ENCODE measurements at places on chromosomes 4 and X.

DNA sequence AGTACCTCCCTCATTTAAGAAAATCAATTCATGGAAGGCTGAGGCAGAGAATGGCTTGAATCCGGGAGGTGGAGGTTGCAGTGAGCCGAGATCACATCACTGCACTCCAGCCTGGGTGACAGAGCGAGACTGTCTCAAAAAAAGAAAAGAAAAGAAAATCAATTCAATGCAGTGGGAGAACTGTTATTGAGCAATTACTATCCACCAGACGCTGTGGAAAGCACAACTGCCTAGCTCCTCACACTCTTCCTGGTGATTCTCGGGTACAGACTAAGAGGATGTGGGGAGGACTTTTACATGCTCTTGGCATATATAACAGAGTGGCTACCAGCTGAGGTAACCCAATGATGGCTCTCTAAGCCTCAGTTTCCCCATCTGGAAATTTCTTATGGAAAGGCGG is 2.7 kb upstream of the TMSB4X start:
- DNase-seq: no peak

GRCh38 chr4:76897536-76898384 is at the start of gene SOWAHB:
Gene SOWAHB (minus strand): TSS chr4:76898144. CDS start chr4:76897849, 295 bp downstream.
- no peak for DNase-seq

DNA sequence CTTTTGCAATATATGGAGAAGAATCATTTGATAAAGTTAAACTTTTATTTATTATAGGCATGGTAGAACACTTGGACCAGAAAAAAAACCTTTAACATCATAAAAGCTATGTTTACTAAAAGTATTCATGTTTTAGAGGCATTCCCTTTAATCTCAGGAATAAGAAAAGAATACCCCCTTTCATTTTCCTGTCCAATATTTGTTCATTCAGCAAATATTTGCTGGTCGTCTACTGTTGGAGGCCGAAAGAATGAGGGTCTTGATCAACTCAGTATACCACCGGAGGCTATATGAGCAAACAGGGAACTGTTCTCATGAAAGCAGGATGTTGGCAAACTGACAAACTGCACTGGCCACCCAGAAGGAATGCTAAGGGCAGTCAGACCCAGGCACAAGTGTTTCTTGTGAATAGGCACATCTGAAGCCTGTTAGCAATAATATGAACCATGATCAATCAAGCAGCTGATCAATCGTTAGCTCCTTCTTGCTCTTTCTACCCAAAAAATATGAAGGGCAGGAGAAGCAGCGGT is 480.8 kb upstream of the FAT1 start:
- no peak for DNase-seq

- DNase-seq: no peak
Observed at GRCh38 chrX:102959471-102959870, 22.4 kb downstream of the RAB40AL start.

DNA sequence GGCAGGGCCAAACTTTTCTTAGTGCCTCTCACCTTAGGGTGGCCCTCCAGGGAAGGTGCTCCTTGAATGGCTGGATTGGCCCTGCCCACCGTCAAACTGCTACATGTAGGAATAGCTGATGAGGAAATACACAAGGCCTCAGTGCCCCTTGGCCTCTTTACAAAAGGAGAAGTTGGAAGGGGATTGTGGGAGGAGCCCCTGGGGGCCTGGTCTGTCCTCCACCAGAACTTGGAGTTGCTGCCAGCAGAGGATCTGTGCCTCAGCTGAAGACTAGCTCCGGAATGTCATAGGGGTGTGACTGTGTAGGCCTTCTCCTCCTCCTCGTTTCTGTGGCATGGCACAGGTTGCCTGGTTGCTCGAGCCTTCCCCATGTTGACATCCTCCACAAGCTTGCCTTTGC is 142.7 kb downstream of the AMMECR1 start:
- no peak for DNase-seq

GRCh38 chr4:87982036-87982435 is 6.5 kb downstream of the SPP1 start:
- no peak for DNase-seq

GRCh38 chr4:175834312-175834672 is 22.2 kb upstream of the GPM6A start:
- DNase-seq: no peak

- DNase-seq: no peak
Observed at GRCh38 chr4:82913305-82913704, 12.8 kb downstream of the THAP9 start.

DNA sequence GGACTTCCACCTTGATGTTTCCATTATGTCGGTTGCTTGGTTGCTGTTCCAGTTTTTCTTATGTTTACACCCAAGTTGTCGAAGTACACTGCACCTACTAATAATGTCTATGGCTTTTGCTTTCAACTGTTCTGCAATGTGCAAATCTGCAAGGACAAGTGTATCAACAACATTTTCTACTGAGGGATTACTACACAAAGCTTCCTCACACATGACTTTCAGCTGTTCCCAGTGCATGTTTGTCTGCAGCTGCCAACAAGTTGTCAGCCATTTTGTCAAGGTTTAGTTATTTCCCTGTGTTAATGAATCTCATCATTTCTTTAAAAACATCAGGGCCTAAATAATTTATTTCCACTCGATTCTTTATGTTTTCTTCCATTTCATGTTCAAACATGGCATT is 45.4 kb upstream of the UGT2A3 start:
- DNase-seq: no peak

DNA sequence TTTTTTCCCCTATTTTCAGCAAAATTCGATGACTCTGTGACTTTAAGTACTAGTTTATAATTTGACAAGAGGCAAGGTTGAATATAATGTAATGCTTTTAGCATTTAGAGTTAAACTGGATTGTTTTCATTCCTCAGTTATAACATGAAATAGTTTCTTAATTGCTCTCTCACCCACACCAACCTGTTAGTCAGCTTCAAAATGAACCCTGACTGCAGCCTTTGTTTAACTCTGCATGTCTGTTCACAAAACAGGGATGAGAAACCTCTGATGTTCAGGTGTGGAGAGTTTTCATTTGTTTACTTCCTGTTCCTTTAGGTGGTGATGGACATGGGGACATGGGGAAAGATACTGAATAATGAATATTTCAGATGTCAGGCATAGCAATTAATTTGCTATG is 49.9 kb upstream of the MND1 start:
- DNase-seq: no peak

GRCh38 chrX:14694611-14695010 is 165.3 kb downstream of the GLRA2 start:
- DNase-seq: no peak

DNA sequence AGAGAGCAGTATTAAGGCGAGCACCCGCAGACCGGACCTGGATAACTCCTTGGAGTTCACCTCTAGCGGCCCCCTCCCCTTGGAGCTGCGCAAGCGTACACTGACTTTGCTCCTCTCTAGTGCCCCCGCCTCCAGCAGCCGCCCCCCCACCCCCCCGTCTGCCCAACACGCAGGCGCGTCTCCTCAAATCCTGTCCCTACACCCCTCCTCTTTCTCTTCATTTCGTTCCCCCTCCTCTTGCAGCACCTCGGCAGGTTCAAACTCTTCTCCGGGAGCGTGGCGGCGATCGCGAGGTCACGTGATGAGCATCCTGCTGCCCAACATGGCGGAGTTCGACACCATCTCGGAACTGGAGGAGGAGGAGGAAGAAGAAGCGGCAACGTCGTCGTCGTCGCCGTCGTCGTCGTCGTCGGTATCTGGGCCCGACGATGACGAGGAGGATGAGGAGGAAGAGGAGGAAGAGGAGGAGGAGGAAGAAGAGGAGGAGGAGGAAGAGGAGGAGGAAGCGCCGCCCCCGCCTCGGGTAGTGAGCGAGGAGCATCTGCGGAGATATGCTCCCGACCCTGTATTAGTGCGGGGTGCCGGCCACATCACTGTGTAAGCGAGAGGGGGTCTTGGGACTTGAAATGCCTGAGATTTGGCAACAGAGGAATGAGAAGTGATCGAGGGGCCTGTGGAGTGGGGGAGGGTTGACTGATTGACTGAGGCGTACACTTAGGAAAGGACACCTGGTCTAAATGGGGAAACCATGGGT is at the start of gene CHIC1:
Gene CHIC1, plus strand, starts transcription at position 214 of the 754 bp plus-strand sequence. Its CDS starts 88 bp downstream, at position 302.
- peak; percentile 70 for DNase-seq

- DNase-seq: no peak
Observed at GRCh38 chrX:45077748-45078424, 122.8 kb downstream of the DIPK2B start.

GRCh38 chr4:7034262-7035081 is 8.7 kb upstream of the TADA2B start:
- no peak for DNase-seq

DNA sequence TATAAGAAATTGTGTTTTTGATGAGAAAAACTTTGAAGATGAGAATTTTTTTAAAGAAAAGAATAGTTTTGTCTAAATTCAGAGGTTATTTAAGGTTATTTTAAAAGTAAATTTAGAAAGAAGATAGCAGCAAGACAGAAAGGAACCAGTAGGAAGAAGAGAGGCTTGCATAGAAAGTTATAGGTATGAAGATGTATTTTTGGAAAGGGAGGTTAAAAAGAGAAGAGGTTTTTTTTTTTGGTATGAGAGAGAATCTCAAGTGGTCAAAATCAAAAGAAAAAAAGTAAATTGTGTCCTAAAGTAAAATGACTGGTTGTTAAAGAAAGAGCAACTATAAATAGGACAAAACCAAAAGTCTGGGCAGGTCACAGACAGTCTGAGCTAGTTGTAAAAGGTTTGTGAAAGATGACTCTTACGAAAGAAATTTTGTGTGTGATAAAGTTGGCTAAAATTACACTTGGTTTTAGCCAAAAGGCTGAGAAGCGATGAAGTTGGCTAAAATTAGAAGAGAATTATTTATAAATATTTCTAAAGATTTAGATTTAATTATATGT is 16.4 kb upstream of the EIF4E start:
- DNase-seq: no peak

DNA sequence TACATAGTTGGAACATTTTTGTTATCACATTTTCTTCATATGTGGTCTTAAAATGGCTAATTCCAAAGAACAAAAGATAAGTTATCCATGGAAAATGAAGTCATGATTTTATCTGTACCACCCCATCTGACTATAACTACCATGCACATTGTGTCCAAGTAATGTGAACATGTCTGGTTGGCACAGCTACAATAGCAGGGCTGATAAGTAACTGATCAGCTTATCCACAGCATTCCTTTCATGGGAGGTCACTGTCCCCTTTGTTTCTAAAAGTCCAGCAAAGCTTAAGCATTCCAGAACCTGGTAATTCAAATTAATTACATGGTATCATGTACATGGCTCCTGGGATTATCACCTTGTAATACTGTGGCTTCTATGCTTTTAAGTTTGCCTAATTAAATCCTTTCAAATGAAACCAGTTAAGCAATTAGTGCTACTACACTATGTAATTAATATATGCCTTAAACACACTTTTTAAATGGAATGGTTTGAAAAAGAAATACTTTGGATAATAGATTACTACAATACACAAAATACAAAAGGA is 21.1 kb upstream of the SORBS2 start:
- no peak for DNase-seq

- no peak for DNase-seq
Observed at GRCh38 chr4:102503831-102504786, 3.0 kb downstream of the NFKB1 start.

- DNase-seq: peak; percentile 24
Observed at GRCh38 chr4:95095348-95095974, 337.7 kb downstream of the BMPR1B start.

- no peak for DNase-seq
Observed at GRCh38 chr4:125440814-125441213, 126.1 kb downstream of the FAT4 start.

DNA sequence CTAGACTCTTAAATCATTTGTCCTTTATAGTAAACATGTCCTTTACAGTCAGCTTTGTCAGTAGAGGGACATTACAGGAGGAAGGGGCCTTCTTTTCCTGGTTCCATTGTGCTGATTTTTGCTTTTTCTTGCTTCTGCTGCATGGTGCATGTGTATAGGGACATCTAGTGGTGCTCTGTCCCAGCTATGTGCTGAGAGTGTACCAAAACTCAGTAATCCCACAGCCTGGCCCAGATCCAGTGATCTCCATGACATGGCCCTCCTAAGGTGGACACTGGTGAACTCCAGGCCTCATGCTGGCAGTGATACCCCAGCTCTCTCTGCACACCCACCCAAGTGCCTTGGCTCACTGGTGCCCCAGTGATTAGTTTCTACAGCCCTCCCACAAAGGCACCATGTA is 45.2 kb downstream of the MAGEB17 start:
- DNase-seq: no peak

DNA sequence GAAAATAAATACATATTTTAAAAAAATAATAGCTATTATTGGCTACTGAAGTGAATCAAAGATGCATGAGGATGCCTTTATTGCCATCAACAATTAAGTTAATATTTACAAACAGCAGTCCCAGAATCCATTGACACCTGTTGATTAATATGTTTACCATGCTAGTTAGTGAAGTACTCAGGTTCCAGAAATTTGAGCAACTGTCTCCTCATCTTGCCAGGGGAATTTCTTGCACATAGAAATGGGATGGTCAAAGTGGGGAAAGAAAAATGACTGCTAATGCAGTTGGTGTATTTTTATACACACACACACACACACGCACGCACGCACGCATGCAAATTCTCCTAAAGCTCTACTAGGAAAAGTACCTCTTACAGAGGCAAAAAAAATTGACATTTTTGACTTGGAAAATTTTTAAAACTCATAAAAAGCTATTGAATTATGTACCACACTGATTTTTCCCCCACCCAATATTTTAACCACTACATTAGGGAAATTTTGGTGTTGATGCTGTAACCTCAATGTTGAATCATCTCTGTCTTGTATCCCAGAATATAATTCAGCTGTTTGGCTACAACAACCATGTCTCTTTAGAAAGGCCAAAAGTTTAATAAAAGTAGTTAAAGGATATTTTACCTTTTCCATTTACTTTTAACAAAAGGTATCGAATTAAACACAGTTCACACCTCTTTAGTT is 105.3 kb upstream of the TMEM150C start:
- DNase-seq: no peak

- no peak for DNase-seq
Observed at GRCh38 chrX:136059350-136059749, 74.1 kb downstream of the SLC9A6 start.

DNA sequence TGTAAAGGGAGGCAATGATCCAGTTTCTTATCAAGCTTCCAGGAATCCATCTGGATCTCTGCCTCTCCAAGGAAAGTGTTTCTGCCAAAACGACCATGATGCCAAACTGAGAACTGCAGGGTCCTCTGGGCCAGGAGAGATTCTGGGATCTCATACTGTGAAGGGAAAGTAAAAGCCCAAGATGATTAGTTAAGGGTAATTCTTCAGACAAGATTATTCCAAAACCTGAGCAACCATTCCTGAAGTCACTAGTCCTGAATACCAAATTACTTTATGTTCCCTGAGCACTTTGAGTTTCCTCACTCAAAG is 42.0 kb downstream of the SRPX2 start:
- no peak for DNase-seq

- DNase-seq: no peak
Observed at GRCh38 chr4:132592850-132593249, 556.2 kb upstream of the PCDH10 start.
